Mesendoderm (in vitro differentiated cells): ENCODE measurements at places on chromosomes 12 and 14.

DNA sequence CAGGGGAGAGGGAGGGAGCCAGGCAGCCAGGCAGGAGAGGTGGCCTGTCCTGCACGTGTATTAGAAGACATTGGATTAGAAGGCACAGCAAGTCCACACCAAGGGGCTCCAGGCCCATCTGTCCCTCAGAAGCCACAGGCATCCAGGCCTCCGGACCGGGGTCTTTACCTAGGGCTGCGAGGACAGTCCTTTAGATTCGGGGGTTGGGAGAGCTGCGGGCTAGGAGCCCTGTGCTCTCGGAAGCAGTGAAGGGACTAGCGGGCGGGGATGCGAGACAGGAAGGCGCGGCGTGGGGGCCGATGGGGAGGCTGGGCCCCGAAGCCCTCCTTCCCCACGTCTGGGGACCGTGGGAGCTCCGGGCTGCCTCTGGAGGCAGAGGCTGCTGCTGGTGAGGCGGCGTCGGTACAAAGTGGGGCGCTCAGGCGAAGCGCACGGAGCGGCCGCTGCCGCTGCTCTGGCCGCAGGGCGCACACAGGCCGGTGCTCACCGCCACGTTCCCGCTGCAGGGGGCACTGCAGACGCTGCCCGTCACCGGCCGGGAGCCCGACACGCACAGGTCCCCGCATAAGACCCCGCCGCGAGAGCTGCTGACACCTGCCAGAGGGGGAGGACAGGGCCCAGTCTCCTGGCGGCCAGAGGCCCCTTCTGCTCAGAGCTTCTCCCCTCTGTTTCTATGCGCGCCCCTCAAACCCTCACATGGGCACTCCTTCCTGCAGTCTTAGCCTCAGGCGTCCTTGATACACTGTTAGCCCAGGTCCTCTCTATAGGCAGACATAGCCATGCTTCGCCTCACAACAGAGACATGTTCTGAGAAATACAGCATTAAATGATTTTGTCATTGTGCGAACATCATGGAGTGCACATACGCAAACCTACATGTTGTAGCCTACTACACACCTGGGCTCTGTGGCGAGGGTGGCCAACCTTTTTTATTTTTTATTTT is 17.3 kb downstream of the KRT7 start:
- no peak for DNase-seq

GRCh38 chr14:99213101-99213500 is 58.9 kb downstream of the BCL11B start:
- DNase-seq, result no peak

- no peak for DNase-seq
Observed at GRCh38 chr14:50763382-50764007, 67.5 kb downstream of the NIN start.

- peak; percentile 63 for DNase-seq
Observed at GRCh38 chr12:85642808-85643207, 193.4 kb downstream of the RASSF9 start.

DNA sequence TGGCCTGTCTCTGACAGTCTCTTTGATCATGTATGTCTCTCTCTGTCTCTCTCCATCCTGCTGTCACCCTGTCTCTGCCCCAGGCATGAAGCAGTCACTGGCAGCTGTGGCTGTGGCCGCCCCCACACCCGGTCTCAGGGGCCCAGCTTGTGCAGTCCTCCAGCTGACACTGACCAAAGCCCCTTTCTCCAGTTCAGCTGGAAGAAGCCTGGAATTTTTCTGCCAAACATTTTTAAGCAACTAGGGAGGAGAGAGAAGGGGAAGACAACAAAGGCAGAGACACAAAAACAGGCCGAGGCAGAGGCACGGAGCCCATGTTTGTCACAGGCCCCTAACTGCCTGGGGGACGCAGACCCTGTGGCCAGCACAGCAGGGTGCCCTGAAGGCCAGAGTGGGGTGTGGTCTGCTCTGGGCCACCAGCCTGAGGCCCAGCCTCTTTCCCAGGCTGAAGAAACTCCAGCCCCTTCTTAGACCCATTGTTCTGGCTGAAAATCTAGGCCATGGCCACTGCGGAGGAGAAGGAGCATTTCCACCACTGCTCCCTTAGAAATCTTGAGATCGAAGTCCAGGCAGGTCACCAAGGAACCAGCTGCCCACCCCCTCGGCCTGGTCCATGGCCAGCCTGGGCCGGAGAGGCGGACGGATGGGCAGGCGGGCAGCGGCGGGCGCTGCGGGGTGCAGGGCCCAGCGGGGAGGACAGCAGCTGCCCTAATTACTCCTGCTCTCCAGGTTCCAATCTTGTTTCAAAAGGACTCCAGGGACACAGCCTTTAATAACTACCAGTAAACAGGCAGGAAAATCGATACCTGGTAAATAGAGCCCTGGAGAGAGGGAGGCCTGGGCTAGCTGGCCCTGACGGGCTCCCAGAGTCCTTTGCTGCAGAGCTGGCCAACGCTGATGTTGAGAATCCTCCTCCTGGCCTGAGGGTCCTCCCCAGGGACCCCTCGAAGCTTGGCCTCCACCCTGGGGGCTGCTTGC is 14.9 kb downstream of the DTX1 start:
- DNase-seq, result no peak

DNA sequence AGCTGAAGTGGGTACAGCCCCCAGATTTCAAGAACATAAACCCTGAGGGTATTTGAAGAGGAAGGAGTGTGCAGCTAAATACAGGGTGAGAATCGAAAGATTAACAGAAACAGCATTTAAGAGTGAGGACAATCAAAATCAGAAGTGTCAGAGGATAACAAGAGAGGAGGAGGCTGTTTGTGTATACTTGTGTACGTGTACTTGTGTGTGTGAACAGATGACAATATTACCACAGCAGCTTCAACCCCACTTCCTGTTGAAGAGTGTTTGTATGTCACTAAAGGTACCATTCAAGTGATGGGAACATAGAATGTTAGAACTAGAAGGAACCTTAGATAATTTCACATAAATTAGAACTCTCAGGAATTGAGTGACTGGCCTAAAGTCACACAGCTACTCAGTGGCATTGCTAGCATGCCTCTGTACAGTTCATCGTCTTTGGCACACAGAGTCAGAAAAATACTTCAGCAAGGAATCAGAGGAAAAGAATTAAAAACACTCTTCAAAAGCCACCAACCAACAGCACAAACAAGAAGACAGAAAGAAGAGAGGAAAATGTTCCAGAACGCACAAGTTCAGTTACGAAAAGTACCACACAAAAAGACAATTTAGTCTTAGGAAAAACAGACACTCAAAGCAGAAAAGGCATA is 164.3 kb upstream of the BCL2L14 start:
- DNase-seq, result no peak
